Activated CD4-positive, alpha-beta T cell treated with anti-CD3 and anti-CD28 coated beads, Interleukin-2, amount 50 U/mL, for 1 hour (primary cell): ENCODE measurements at places on chromosomes 12 and 14.

DNA sequence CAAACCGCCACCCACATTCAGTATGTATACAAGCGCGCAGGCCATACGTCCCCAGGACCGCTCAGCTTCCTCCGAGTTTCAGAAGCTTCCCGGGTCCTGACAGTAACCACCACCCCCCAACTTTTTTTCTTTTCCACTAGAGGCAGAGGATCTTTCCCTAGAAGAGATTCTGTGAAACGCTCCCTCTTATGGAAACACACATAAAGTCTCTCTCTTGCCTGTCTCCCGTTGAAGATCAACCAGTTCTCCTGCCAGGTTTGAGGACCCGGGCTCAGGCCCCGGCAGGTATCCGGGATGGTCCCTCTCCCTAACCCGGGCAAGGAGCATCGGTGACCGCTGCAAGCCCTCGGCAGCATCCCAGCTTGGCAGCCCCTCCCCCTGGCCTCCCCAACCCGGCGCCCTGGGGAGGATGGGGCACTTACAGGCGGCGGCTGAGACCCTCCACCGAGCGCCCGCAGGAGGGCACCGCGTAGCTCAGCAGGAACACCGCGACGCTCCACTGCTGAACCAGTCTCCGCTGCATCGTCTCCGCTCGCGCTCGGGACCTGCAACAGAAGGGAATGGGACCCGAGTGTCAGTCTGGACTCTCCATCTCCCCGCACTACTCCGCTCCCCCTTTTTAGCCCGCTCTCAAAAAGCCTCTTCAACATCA is 3.4 kb downstream of the PTHLH start:
- DNase-seq = no peak

DNA sequence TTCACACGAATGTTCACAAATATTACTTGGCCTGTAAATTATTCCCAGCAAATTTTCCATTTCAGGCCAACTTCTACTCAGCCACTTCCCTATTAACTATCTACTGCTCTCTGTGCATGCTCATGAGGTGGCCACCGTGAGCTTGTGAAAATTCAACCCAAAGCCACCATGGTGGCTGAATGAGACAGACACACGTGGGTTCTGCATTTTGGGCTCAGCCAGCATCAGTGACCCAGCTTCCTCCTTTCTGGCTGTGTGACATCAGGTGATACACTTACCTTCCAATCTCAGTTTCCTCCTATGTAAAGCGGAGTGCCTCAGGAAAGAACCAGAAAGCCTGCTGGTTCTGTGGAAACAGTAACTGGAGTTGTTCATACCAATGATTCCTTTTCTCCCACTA is 175.8 kb downstream of the FOXN3 start:
- no peak for DNase-seq

DNA sequence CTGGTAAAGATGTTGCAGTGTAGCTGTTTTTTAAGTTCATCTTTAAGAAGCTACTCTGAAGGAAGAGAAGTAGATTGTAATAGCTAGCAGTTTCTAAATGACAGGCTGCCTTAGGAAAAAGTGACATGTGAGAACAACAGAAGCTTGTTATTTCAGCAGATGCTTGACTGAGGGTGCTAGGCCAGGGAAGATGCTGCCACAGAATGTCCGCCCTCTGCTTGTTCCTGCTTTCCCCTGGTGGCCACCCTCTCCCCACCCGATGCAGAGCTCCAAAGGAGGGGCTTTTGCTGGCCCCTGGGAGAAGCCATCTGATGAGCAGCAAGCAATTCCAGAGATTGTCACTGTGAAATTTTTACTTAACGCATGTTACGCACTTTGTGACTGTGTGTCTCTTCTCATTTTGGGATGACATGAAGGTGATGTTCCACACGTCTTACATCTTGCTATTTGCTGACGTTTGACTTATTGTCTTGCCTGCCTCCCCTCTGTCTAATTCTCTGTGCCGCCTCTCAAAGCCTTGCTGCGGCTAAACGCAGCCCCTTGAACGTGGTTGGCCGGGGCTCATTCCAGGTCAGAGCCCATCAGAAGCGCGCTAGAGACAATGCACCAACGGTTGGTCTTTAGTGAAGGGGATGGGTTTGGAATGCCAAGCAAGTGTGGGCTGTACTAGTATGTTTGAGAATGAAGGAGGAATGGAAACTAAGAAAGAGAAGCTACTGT is 44.8 kb downstream of the WDR20 start:
- DNase-seq = no peak

- DNase-seq = no peak
Observed at GRCh38 chr12:107238296-107238695, 144.9 kb upstream of the CRY1 start.

- no peak for DNase-seq
Observed at GRCh38 chr14:99260116-99260515, 11.9 kb downstream of the BCL11B start.

DNA sequence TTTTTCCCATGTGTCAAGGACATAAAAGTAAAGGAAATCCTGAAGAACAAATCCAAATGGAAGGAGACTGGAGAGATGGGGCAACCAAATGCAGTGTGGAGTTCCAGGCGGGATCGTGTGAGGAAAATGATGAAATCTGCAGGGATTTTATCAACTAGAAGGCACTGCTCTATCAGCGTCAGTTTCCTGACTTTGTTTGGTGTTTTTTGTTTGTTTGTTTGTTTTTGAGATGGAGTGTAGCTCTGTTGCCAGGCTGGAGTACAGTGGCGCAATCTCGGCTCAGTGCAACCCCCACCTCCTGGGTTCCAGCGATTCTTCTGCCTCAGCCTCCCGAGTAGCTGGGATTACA is 43.3 kb upstream of the GPR132 start:
- no peak for DNase-seq

DNA sequence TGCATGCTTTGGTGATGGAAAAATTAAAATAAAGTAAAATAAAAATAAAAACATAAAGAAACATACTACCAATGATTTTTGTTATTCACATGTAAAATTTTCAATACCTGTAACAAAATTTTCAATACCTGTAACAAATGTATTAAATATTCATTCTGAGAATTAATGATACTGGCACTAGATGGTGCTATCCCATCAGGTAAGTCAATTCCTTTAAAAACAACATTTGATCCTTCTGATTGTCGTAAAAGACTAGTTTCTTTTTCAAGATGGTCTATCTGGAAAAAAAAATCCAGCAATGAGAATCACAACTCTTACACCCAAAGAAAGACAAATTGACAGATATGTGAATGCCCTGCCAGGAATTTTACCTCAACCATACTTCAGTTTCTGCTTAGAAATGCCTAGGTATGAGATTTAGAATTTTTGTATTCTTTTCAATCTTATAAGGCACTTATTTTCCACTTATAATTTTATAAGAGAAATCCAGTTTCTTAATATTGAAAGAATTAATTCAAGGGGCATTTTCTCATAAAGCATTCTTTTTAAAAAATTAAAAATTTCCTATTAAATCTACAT is 30.7 kb downstream of the CEP290 start:
- DNase-seq = no peak

GRCh38 chr14:61588419-61588901 is 106.9 kb upstream of the HIF1A start:
- no peak for DNase-seq

- DNase-seq = no peak
Observed at GRCh38 chr14:72256055-72256454, 323.8 kb downstream of the RGS6 start.

DNA sequence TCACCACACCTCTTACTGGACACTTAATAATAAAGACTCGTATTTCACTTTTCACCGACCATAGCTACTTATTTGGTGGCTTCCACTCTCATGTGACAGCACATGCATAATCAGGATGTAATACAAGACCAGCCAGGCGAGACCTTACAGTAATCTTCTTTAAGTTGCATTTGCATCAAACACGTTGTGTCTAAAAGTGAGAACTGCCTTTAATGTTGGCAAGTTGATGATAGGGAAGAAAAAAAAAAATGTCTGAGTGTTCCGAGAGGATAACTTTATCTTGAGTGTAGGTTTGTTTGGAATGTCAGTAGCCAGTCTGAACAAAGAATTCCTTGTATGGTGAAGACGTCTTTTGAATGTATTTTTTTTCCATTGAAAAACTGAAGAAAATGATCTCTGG is 440.4 kb downstream of the ADAMTS20 start:
- no peak for DNase-seq

- DNase-seq = no peak
Observed at GRCh38 chr14:74501135-74501614, 7.6 kb downstream of the ISCA2 start.

DNA sequence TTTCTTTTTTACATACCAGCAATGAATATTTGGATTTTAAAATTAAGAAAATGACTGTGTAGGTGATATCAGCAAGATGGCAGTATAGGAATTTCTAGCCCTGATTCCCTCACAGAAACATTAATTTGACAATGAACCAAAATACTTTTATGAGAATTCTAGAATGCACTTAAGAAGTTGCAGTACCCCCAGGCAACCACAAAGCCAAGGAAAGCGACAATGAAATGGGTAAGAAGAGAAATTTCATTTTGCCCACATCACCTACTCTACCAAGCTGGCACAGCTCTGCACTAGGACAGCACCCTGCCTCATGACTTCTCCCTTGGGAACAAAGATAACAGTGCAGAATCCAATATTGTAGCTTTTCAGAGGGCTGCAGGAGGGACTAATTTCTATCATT is 6.6 kb downstream of the OR9K2 start:
- no peak for DNase-seq

GRCh38 chr12:54017027-54017788 is 8.4 kb downstream of the HOXC8 start:
- DNase-seq = no peak

DNA sequence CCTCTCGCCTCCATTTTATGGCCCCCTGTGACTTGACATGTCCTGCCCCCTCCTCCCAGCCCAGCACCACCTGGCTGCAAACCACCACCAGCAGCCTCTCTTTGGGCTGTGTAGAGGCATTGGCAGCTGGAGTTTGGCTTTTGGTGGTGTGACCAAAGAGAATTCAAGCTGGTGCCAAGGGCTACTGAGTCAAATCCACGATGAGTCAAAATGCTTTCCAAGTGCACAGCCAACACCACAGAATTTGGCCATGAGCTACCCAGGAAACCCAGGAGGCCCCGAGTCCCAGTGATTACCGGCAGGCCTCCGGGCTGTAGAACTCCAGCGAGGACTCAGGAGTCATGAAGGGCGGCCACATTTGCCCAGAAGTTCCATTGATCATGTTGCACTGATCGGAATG is 53.8 kb downstream of the SCARB1 start:
- no peak for DNase-seq

GRCh38 chr12:22377731-22378496 is 43.4 kb upstream of the ST8SIA1 start:
- DNase-seq = no peak

- DNase-seq = no peak
Observed at GRCh38 chr12:108394196-108394595, 55.1 kb upstream of the CMKLR1 start.

DNA sequence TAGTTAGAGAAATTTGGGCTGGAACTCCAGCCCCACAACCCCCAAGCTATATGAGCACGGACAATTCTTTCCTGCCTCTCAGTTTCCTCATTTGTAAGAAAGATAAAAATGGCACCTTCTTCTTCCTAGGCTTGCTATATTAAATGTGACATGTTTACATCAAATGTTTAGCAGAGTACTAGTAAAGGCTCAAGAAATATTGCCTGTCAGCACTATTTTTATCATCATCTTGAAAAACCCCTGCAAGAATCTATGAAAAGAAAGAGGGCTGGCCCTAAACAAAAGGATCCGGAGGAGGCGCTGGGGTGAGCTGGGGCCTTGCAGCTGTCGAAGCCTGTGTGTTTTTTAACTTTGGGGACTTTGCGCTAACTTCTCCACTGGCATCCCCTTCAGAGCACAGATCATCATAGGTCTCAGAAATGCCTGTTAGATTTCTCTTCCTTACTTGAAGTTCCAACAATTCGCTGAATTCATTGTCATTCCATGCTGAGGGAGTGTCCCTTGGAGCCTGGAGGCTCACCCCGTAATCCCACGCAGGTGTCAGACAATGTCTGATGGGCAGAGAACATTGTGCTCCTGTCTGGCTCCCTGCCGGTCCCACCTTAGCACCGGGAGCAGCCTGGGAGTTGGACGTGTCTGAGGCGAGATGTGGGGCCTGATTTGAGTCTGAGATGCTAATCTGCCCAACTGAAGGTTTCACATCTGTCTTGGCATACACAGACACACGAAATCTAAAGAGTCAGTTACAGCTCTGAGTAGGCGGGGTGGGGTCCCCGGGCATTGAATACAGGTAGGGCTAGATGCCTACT is 206.8 kb downstream of the NUAK1 start:
- no peak for DNase-seq

DNA sequence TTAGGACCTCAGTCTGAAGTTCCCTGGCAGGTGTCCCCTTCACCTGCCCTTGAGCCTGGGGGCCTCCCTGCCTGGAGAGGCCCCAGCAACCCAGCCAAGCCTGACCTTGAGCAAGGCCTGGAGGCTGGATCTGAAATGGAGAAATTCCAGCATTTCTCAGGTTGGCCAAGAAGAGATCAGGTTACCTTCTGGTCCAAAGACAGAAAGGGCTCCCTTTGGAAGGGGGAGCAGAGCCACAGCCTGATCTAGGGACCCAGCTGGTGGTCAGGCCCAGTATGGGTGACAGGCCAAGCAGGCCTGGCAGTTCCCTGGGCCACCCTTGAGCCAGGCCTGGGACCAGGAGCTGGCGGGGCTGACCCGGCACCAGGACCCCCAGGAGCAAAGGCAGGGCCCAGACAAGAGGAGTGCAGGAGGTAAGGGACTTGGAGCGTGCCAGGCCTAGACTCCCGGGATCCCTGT is 82.8 kb downstream of the TNFAIP2 start:
- DNase-seq = no peak

DNA sequence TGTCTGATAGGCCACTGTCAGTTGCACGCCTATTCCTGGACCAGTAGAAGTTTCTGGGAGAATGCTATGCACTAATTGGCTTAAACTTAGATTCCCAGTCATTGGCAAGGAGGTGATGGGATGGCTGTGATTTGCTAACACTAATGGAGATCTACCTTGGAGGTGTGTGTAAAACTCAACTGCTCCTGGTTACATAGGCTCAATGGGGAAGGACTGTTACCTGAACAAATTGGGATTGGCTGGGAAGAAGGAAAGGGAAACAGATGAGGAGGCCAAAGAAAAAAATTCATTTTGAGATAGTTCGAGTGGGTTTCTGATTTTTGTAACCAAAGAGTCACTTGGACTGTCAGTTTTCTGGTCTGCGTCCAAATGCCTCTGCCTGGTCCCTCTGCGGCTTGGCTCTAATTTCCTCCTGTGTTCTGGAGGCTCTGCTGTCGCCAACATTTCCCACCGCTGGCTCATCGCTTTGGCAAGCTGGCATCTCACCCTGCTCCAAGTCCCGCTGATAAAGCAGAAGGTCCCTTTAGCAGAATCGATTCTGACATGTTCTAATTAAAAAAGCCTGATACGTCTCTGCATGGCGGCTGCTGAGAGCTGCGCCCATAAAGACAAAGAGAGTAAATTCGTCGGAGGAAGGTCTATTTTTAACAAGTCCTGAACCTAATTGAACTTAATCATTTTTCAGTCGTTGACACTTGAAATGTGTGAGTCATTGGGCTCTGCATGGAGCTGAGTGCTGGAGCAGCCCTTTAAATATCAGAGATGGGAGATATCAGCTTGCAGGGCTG is 2.0 kb upstream of the CCDC63 start:
- no peak for DNase-seq

GRCh38 chr12:116603546-116604177 is 44.5 kb downstream of the MAP1LC3B2 start:
- DNase-seq = no peak

GRCh38 chr14:64788706-64789105 is 84.5 kb downstream of the PLEKHG3 start:
- DNase-seq = no peak
